GM13976 (cell line): ENCODE measurements at places on chromosomes 1 and 21.

GRCh38 chr1:223227031-223227430, 84.0 kb upstream of the TLR5 start:
- no peak for DNase-seq

GRCh38 chr1:29502911-29503840, 266.9 kb downstream of the PTPRU start:
- DNase-seq = no peak

GRCh38 chr1:156838972-156839371, 19.9 kb downstream of the INSRR start:
- peak; percentile 80 for DNase-seq

DNA sequence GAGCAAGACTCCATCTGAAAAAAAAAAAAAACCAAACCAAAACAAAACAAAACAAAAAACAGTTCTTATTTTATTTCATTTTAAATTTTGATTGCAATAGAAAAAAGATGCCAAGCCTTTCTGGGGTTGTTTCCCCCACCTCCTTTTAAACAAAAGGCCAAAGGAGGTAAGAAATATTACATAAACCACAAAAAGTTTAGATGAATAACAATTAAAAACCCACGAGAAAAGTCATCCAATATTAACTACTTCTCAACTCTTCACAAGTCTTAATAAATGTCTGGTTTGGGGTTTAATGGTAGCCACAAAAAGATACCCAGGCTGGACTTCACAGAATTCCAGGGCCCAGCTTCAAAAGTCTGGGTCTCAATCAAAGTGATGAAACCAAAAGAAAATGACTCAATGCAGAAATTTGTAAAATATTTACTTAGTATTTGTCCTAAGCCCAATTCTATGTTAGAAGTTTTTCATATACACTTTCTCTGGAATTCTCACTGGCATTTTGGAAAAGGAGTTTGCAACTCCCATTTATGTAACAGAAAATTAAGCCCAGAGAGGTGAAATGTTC, 47.0 kb upstream of the SDC3 start:
- no peak for DNase-seq

GRCh38 chr1:204647805-204648153, 37.8 kb downstream of the LRRN2 start:
- DNase-seq = no peak

- no peak for DNase-seq
Observed at GRCh38 chr1:228393811-228394570, 12.6 kb downstream of the TRIM11 start.

GRCh38 chr21:38486221-38486620, 12.1 kb downstream of the ERG start:
- DNase-seq = no peak

DNA sequence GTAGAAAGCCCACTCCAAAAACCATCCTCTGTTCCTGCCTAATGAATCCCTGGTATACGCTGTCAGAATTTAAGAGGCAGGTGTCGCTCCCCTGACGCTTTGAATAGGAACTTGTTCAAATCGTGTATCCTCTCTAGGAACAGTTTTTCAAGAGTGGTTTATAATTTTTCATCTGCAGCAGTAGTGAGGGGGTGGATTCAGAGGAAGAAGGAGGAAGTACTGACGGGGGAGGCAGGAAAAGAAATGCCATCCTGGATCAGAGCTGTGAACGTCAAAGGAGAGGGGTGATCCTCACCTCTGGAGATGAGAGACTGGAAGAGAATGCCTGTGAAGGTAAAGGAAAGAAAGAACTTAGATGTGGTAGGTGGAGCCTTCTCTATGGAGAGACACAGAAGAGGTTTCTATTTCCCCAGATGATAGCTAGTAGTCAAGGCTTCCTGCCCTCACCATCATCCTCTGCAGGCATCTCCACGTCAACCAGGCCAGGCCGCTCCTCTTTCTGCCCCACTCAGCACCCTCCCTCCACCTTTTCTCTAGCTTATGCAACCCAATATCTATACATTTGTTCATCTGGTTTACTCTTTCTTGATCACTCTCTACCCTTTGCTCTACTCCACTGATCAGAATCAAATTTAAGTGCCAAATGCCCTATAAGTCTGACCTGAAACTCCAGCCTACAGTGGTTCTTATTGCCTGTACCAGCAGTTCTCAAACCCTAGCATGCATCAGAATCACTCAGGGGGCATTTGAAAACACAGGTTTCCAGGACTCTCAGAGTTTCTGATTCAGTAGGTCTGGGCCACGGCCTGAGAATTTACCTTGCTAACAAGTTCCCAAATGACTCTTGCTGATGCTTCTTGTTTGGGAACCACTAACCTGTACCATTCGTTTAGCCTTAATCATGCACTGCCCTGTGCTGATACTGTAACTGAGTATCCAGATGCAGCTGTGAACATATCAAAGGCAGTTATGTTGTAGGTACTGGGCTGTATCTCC, 13.1 kb upstream of the BCL9 start:
- no peak for DNase-seq

DNA sequence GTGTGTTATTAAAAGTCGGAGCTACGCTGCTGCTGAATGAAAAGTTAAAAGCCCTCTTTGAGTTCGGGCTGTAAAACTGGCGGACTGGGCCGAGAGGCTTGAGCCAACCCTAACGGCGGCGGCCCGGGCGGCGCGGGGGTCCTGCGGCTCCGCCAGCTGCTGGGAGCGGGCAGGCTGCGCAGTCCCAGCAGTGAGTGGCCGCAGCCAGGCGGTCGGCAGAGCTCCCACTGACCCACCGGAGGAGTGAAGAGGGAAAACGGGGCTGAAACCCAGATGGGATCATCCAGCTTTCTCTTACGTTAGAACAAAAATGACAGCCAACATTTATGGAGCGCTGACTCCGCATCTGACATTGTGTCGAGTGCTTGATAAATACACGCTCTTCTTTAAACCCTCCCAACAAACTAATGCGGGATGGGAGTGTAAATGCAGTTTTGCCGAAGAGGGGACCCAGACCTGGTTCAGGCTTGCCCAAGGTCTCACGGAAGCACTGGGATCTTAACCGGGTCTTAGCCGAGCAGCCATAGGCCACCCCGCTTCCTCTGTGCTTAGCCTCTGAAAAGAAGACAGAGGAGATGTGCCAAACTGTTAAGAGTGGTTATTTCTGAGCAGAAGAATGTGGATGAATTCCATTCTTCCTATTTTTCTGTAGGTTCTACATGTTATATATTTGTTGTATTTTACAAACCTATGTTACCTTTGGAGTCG, 3.5 kb downstream of the GRHL3 start:
- DNase-seq = no peak

- no peak for DNase-seq
Observed at GRCh38 chr1:202723708-202724107, 13.5 kb upstream of the SYT2 start.

DNA sequence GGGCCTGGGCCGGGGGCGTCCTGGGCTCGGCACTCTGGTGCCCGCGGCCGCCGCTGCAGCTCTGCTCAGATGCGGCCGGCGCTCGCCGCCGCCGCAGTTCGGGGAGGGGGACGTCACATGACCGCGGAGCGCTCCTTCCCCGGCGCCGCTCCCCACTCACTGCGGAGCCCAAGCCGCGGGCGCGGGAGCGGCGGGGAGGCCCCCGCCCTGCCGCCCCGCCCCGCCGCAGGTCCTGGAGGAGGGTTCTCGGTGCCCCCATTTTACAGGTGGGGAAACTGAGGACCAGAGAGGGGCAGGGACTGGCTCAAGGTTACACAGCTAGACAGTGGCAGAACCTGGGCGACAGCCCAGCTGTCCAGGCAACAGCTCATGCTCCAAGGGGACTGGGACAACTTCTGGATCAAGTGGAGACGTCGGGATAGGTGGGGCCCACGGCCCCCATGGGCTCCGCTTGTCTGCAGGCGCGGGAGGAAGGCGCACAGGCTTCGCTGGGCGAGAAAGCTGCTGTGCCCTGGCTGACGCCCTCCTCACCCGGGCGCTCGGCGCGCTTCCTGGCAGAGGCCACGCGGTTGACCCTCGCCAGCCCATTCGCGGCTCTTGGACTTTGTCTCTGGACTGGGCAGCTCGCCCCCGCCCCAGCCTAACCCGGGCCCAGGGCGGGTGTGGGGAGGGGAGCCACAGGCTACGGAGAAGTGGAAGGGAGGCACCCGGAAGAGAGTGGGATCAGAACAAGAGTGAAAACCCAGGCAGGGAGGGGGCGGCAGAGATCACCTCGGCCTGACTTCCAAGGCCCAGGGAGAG, at the start of gene RAP1GAP:
TSS of gene RAP1GAP (minus strand) at position 100 of the 801 bp plus-strand sequence. CDS start 49,325 bp downstream, outside the sequence.
- peak; percentile 69 for DNase-seq

- DNase-seq = no peak
Observed at GRCh38 chr1:218741852-218742251, 396.7 kb downstream of the TGFB2 start.

- DNase-seq = no peak
Observed at GRCh38 chr21:41754479-41754891, 12.4 kb downstream of the RIPK4 start.

GRCh38 chr1:241702442-241703373, 50.6 kb downstream of the WDR64 start:
- no peak for DNase-seq

DNA sequence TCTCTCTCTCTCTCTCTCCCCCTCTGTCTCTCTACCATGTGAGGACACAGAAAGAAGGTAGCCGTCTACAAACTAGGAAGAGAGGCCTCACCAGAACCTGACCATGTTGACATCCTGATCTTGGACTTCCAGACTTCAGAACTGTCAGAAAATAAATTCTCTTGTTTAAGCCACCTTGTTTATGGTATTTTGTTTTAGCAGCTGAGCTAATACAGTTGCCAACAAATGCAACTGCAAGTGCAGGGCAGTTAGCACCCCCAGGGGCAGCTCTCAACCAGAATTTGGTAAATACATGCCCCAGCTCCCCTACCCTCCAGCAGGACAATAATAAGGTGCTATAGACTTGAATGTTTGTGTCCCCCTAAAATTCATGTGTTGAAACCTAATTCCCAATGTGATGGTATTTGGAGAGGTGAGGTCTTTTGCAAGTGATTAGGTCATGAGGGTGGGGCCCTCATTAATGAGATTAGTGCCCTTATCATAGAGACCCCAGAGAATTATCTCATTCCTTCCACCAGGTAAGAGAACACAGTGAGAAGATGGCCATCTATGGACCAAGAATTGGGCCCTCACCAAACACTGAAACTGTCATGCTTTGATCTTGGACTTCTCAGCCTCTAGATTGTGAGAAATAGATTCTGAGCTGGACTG, 6.7 kb upstream of the SLC45A1 start:
- DNase-seq = no peak

- peak; percentile 51 for DNase-seq
Observed at GRCh38 chr1:183416850-183417771, 1.1 kb downstream of the NMNAT2 start.

DNA sequence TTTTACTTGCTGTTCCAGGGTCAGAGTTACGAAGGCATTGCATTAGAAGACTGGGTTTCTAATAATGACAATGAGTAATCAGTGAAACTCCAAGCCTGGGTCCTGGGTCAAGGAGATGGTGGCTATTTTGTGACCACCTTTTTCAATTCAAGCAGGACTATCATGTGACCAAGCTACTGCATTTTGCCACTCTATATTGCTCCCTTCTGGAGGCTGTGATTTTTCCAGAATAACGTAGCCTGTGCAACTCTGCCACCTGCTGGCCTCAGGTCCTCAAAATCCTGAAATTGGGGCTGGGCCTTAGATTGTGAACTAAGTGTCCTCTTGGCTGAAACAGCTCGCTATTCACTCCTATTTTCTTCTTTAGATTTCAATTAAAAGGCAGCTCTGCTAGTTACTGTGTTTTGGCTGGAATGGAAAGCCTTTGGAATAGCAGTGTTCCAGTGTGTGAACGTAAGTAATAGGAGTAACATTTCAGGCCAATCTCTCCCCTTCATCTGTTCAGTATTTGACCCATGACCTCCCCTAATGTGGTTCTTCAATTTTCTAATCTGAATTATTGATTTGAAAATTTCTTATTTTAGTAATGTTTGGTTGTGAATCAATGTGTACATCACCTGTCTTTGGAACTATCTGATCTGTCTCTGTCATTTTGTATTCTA, 52.9 kb upstream of the CD46 start:
- DNase-seq = no peak

DNA sequence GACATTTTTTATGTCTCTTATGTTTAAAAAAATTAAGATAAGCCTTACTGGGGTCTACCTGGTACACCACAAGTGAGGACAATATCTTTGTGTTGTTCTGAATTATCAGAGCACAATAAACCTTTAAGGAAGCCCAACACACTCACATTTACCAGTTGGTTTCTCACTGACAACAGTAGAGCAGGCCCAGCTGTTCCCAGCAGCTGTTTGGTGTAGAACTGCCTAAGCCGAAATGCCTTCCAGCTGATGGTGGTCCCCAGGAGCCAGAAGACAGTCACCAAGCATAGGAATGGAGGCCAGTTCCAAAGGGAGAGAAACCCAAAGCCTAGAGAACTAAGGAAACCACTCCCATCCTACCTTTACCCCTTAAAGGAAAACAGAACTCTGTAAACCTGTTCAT, 428.6 kb upstream of the CAMK1G start:
- no peak for DNase-seq

- DNase-seq = no peak
Observed at GRCh38 chr1:201220388-201220715, 29.7 kb downstream of the IGFN1 start.

DNA sequence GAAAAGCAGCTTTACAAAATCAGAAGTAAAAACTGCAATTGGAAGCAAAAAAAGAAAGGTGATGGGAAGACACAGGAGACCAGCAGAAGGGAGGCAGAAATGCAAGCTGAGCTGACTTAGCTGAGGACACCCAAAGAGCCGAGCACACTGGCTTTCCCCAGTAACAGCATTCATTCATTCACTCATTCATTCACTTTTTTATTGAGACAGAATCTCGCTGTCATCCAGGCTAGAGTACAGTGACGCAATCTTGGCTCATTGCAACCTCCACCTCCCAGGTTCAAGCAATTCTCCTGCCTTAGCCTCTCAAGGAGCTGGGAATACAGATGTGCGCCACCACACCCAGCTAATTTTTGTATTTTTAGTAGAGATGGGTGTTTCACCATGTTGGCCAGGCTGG, 8.2 kb downstream of the ANGPTL7 start:
- no peak for DNase-seq

DNA sequence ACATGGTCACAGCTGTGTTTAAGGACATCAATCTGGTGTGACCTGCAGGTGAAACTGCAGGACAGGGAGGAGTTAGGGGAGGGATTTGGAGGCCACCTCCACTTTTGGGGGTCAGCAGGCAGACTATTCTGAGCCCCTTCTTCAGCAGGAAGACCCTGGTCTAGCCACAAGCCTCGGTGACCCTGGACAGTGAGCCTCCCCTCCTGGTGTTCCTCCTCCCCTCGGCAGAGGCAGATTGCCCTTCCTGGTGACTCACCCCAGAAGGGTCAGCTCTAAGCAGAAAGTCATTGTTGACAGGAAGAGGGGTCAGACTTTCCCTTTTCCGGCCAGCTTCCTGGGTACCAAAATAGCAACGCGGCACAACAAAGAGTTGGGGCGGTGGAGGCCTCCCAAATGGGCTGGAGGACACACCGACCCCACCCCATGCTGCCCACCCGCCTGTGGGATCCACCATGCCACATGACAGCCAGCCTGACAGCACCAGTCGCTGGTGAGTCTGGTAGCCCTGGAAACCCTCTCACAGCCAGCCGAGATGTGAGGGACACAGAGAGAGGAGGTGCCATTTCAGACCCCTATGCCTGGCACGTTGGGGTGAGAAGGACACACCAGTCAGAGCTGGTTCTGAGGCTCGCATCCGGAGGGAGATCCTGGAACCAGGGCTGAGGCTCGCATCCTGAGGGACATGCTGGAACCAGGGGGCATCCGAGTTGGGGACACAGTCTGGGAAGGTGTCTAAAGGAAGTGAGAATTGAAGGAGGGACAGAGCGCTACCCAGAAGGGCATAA, 14.7 kb upstream of the CSF1 start:
- no peak for DNase-seq

- DNase-seq = no peak
Observed at GRCh38 chr1:108067884-108068540, 103.0 kb upstream of the VAV3 start.

- no peak for DNase-seq
Observed at GRCh38 chr1:221667504-221667903, 74.4 kb downstream of the DUSP10 start.
